Stimulated activated CD8-positive, alpha-beta memory T cell treated with anti-CD3 and anti-CD28 coated beads, Interleukin-7, amount 100 ng/mL, for 48 hours (primary cell): ENCODE measurements at places on chromosomes 3 and 15.

DNA sequence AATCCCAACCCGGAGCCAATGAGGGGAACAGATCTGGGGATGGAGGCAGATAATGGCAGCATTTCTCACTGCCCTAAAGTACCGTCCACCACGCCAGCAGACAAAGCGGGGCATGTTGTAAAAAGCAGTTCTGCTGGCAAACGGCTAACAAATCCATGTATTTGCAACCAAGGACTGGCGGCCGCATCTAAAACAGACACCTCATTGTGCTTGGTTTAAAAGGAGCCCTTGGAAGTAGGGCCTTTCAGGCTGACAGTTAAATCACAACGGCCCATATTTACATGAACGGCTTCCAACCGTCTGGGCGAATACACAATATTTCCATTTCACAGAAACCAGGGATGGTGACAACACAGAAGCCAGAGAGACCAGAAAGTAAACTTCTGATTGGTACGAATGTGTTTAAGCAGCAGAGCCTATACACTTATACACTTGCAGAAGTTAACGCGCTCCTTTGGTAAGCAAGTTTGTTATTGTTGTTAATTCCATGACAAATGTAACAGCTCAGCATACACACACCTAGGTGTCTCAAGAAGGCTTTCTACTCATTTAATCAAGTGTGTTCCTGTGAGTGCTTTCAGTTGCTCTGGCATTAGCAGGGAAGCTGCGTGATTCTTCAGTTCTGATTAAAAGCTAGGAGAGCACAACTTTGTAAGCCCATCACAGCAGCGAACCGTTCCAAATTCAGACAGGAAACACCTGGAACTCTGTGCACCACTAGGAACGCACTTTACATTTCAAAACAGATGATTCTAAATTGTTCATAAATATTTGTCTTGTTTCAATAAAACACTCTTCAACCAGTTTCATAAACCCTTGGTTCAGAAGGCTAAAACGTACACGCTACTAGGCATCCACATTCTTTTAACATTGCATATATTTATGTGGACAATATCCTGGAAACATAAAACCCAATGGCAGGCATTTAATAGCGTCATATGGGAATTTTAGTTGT is 112.9 kb downstream of the PDZRN3 start:
- no peak for DNase-seq

DNA sequence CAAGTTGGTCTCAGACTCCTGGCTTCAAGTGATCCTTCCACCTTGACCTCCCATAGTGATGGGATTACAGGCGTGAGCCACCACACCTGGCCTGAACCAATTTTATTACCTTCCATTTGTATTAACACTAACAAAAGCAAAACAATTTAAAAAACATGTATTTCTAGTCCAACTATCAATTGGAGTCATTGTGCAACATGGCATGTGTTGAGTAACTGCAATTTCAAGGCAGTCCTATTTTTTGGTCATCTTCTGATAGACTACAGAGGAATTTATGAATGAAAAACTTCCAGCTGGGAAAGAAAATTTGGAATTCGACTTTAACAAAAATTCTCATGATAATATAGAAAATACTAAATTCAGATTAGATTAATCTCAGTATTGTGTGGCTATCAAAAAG is 16.8 kb downstream of the SPTSSB start:
- no peak for DNase-seq

GRCh38 chr3:171640520-171641412 is 169.5 kb downstream of the PLD1 start:
- DNase-seq = no peak

GRCh38 chr3:129025691-129026435 is 24.8 kb downstream of the EFCC1 start:
- DNase-seq = no peak

GRCh38 chr15:78944202-78944625 is 632 bp downstream of the CTSH start:
- no peak for DNase-seq

DNA sequence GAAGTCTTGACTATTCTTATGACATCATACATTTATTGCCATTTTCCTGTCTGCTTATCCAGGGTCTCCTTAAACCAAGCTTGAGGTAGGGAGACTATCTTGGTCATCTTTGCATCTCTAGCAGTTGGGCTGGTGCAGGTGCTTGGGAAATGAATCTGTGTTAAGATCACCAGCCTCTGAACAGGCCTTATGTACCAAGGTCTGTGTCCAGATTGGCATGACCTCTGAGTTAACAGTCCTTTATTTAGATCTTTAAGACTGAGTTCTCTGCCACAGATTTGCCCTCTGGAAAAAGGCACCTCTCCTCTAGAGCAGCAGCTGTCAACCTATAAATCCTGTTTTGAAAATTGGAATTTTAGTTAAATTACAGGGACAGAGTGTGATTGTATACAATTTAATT is 35.4 kb downstream of the RAB7A start:
- DNase-seq = no peak

DNA sequence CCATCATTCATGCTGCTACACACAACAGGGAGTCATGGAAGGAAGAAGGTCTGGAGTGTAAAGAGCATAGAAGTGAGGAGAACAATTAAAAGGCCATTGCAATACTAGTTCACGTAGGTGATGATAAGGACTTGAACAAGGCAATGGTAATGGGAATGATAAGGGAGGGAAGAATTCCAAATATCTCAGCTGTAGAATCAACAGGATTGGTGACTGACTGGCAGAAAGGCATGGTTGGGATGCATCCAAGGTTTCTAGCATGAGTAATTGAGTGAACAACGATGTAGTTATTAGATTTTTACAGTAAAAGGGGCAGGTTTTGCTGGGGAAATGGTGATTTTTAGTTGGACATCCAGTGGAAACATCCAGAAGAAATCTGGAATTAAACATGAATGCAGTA is 2.4 kb upstream of the SEC62 start:
- DNase-seq = no peak

DNA sequence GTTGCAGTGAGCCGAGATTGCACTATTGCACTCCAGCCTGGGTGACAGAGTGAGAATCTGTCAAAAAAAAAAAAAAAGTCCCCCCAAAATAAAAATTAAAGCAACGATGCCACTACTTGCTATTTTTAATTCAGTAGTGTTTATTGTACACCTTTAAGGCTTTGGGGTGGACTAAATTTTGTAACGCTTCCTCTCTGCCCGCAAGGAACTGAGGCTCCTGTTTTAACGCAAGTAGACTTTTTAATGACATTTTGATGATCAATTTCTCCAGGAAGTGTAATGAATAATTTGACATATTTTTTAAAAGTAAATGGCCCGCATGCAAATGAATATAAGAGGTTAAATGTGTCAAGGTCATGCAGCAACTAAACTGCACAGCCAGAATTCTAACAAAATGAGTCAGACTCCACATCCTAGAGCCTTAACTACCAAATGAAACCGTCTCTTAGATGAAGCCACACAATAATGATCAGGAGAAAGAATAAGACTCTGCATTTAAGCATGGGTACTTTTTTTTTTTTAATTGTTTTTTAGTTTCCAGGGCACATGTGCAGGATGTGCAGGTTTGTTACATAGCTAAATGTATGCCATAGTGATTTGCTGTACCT is 96.8 kb upstream of the LMOD3 start:
- no peak for DNase-seq

GRCh38 chr3:146550743-146551510 is 6.5 kb upstream of the PLSCR1 start:
- no peak for DNase-seq
